PC-9 (cell line): ENCODE measurements at places on chromosomes 4 and X.

- no peaks in the 10 kb centered on the region for H3K36me3 ChIP-seq
- peak overlapping the region; percentile 79 for H3K4me3 ChIP-seq
- H3K4me1 ChIP-seq: peaks cover 22% of the 10 kb centered on the region
- peak overlapping the region; percentile 77 for H3K27ac ChIP-seq
These were observed 2.0 kb upstream of the STAG2 start for GRCh38 chrX:123959281-123960063.

DNA sequence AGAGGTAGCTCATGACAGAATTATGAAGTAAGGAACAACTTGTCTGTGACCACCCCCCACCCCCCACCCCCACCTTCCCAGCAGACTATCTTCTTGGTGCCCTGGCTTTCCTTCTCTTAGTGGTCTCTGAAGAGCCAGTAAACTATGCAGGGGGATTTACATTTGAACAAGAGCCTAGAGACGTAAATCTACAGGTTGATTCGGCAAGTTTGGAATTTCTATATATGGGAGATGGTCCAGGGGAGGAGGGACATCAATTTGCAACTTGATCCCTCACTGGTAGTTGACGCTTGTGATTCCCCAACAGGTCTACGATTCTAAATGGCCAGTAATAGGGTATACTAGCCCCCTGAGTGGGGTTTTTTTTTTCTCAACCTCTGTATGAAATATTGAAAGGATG lies 36.7 kb downstream of the IL13RA1 start:
- H3K36me3 ChIP-seq: peaks cover 11% of the 10 kb centered on the region; the same call in 1 of the 2 replicates
- H3K27ac ChIP-seq: no peak overlapping the region
- no peak for DNase-seq

- no peaks in the 10 kb centered on the region for H3K36me3 ChIP-seq
- no peak overlapping the region for H3K4me3 ChIP-seq
- no peak for DNase-seq
- H3K27ac ChIP-seq: no peak overlapping the region
These were observed 120.6 kb downstream of the ZNF827 start for GRCh38 chr4:145818011-145818410.

GRCh38 chr4:157293673-157294072 lies 73.1 kb downstream of the GRIA2 start:
- H3K4me1 ChIP-seq: no peaks in the 10 kb centered on the region
- H3K4me3 ChIP-seq: no peak overlapping the region
- no peaks in the 10 kb centered on the region for H3K27me3 ChIP-seq

DNA sequence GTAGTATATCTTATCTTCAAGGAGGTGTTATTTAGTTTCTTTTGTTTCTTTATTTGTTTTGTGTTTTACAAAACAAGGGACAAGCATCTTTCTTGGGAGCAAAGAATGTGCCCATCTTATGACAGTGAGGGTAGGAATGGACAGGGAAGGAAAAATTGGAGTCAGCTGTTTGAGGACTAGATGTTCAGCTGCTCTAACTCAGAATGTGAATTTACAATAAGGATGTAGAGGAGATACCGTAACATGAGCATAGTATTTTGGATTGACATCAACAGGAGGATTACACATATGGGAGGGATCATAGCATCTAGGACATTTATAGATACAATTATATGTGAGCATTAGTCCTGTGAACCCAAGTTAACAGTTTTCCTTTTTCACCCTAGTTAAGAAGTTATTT lies 89.0 kb upstream of the GK2 start:
- no peak for DNase-seq
- H3K4me3 ChIP-seq: no peak overlapping the region
- no peaks in the 10 kb centered on the region for H3K36me3 ChIP-seq
- H3K4me1 ChIP-seq: no peaks in the 10 kb centered on the region
- no peaks in the 10 kb centered on the region for H3K27me3 ChIP-seq

DNA sequence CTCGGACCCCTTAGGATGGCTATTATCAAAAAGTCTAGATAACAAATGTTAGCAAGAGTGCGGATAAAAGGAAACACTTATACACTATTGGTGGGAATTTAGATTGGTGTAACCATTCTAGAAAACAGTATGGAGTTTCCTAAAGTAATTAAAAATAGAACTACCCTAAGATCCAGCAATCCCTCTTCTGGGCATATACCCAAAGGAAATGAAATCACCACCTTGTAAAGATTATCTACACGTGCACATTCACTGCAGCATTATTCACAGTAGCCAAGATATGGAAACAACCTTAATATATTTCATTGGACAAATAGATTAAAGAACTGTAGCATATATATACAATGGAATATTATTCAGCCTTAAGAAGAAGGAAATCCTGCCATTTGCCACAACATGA lies 462.4 kb downstream of the IQCM start:
- no peak overlapping the region for H3K4me3 ChIP-seq
- H3K36me3 ChIP-seq: no peaks in the 10 kb centered on the region
- H3K4me1 ChIP-seq: no peaks in the 10 kb centered on the region
- DNase-seq: no peak

- no peak overlapping the region for H3K4me3 ChIP-seq
- no peaks in the 10 kb centered on the region for H3K4me1 ChIP-seq
- no peaks in the 10 kb centered on the region for H3K36me3 ChIP-seq
- H3K27me3 ChIP-seq: no peaks in the 10 kb centered on the region
These were observed 115.4 kb upstream of the PUDP start for GRCh38 chrX:7263330-7263729.

- no peaks in the 10 kb centered on the region for H3K36me3 ChIP-seq
- no peak overlapping the region for H3K27ac ChIP-seq
- H3K27me3 ChIP-seq: no peaks in the 10 kb centered on the region
- no peak overlapping the region for H3K4me3 ChIP-seq
- DNase-seq: no peak
- H3K4me1 ChIP-seq: no peaks in the 10 kb centered on the region
These were observed 67.0 kb upstream of the TSPAN7 start for GRCh38 chrX:38494239-38494823.

DNA sequence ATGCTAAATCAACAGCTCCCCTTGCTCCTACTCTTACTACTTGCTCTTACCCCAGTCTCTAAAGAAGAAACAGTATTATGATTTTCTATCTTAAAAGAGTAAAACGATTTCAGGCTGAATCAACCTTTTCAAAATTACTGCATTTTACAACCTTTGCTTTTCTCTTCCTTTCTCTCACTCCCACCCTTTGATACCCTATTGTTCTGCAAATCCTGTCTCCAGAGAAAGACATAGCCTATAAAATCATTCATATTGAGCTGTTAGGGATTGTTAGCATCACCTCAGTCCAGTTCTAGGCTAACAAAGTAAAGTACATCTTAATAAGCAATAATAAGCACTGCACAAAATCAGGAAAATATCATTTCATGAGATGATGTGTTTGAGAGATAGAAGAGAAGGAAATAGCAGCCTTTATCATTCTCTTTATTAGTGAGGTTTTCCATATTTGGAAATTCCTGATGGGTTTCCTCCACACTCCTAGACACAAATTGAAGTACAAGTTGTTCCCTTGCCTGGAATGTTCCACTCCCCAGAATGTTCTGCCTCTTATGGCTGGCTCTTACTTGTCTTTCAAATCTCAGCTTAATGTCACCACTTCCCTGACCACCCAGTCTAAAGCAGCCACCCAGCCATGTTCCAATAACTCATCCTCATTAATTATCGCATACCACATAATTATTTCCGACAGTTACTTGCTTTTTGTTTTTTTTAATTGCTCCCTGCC lies 219.7 kb downstream of the PALLD start:
- H3K27me3 ChIP-seq: no peaks in the 10 kb centered on the region
- no peak for DNase-seq
- H3K4me1 ChIP-seq: no peaks in the 10 kb centered on the region
- no peak overlapping the region for H3K4me3 ChIP-seq
- no peaks in the 10 kb centered on the region for H3K36me3 ChIP-seq

- H3K36me3 ChIP-seq: no peaks in the 10 kb centered on the region
- no peaks in the 10 kb centered on the region for H3K4me1 ChIP-seq
- H3K4me3 ChIP-seq: no peak overlapping the region
- DNase-seq: no peak
These were observed 55.2 kb downstream of the MTM1 start for GRCh38 chrX:150623583-150623982.

GRCh38 chr4:182318256-182318655 lies 75.1 kb downstream of the TENM3 start:
- H3K27me3 ChIP-seq: no peaks in the 10 kb centered on the region; the same call in 1 of the 2 replicates
- DNase-seq: no peak
- H3K4me1 ChIP-seq: no peaks in the 10 kb centered on the region
- no peak overlapping the region for H3K27ac ChIP-seq
- no peaks in the 10 kb centered on the region for H3K36me3 ChIP-seq

GRCh38 chrX:23802431-23802830 lies 19.5 kb downstream of the SAT1 start:
- H3K4me1 ChIP-seq: peaks cover 71% of the 10 kb centered on the region
- no peaks in the 10 kb centered on the region for H3K36me3 ChIP-seq
- no peak for DNase-seq
- peak overlapping the region; percentile 100 for H3K27ac ChIP-seq

- no peak overlapping the region for H3K27ac ChIP-seq
- H3K36me3 ChIP-seq: no peaks in the 10 kb centered on the region
- no peaks in the 10 kb centered on the region for H3K27me3 ChIP-seq
- DNase-seq: no peak
- no peaks in the 10 kb centered on the region for H3K4me1 ChIP-seq
These were observed 58.9 kb downstream of the HOPX start for GRCh38 chr4:56622176-56622575.

GRCh38 chr4:168766604-168767316 lies 243.3 kb downstream of the CBR4 start:
- no peak overlapping the region for H3K27ac ChIP-seq
- peak; percentile 39 for DNase-seq
- H3K27me3 ChIP-seq: no peaks in the 10 kb centered on the region
- H3K36me3 ChIP-seq: no peaks in the 10 kb centered on the region
- no peak overlapping the region for H3K4me3 ChIP-seq
- H3K4me1 ChIP-seq: no peaks in the 10 kb centered on the region

- no peaks in the 10 kb centered on the region for H3K36me3 ChIP-seq
- H3K4me3 ChIP-seq: no peak overlapping the region
- no peaks in the 10 kb centered on the region for H3K4me1 ChIP-seq
- H3K27ac ChIP-seq: no peak overlapping the region
- no peak for DNase-seq
These were observed 229.8 kb upstream of the STS start for GRCh38 chrX:6917666-6918065.

DNA sequence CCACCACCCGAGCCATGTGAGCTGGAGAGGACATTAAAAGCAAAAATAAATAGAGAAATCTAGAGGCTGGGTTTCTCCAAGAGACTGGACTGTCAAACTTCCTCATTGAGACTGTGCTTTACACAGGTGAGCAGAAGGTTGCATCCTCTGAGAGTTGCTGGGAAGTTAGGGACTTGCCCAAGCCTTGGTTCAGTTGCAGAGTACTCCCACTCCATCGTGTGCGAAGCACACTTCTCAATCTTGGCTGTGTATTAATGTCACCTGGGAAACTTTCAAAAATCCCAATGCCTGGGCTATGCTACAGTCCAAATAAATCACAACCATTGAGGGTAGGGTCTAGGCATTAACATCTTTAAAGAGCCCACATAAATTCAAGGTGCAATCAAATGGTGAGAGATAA lies 89.2 kb downstream of the ZNF330 start:
- no peaks in the 10 kb centered on the region for H3K27me3 ChIP-seq
- H3K4me1 ChIP-seq: no peaks in the 10 kb centered on the region
- DNase-seq: no peak
- no peak overlapping the region for H3K4me3 ChIP-seq

DNA sequence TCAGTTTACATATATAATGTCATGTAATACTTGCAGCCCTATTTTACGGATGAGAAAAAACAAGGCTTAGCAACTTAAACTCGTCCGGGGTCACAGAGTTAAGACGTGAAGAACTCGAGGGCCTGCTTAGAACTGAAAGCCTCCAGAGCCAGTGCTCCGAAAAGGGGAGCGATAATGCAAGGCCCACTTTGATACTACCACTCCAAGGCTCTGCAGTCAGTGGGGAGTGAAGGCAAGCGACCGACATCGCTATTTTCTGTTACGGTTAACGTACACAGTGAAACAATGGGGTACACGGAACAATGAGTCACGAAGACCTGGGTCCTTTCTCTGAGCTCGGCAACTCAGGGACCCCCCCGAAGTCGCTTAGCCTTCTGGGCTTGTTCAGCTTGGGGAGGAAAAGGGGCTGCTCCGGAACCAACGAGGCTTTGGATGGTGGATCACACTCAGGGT lies 965 bp downstream of the PPA2 start:
- H3K36me3 ChIP-seq: peaks cover 10% of the 10 kb centered on the region; the same call in 1 of the 2 replicates
- DNase-seq: no peak
- no peaks in the 10 kb centered on the region for H3K27me3 ChIP-seq
- H3K4me1 ChIP-seq: peaks cover 16% of the 10 kb centered on the region

DNA sequence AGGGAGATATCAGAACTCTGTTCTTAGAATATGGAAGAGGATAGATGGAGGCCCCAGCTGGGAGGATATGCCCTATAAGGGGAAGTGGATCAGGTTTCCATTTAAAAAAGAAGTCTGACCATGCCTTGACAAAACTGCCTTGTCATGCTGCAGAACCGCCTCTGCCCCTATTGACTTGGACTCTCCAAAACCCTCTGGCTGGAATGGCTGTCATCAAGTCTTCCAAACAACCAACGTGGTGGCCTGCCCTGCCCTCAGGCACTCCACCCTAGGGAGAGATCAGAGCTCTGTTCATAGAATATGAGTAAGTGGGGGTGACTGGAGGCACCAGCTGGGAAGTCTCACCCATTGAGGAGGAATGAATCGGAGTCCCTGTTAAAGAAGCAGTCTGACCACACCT lies 114.9 kb downstream of the VSIG4 start:
- H3K4me1 ChIP-seq: no peaks in the 10 kb centered on the region
- no peak overlapping the region for H3K27ac ChIP-seq
- H3K27me3 ChIP-seq: no peaks in the 10 kb centered on the region
- H3K36me3 ChIP-seq: no peaks in the 10 kb centered on the region
- peak; percentile 28 for DNase-seq

- no peaks in the 10 kb centered on the region for H3K27me3 ChIP-seq
- H3K4me3 ChIP-seq: peak overlapping the region; percentile 86
- peaks cover 21% of the 10 kb centered on the region for H3K36me3 ChIP-seq
- DNase-seq: no peak
- H3K4me1 ChIP-seq: peaks cover 18% of the 10 kb centered on the region
These were observed 716 bp downstream of the THAP9 start for GRCh38 chr4:82901183-82901718.

DNA sequence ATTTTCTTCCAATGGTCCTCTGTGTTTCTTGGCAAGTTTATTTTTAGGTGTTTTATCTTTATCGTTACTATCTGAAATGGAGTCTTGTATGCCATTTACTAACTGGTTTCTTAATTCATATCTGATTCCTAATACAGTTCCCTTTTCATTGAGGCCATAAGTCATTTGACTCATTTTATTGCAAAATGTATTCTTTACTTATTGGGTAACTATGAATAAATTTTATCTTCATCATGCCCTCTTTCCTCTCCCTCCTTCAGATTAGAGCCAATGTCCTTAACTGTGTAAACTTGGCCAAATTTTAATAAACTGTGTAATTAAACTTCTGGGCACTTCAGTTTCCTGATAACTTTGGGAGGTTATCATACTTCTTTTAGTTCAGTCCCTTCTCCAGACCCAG lies 19.3 kb upstream of the MSMO1 start:
- DNase-seq: peak; percentile 35
- no peaks in the 10 kb centered on the region for H3K36me3 ChIP-seq

- no peaks in the 10 kb centered on the region for H3K36me3 ChIP-seq
- DNase-seq: no peak
- H3K4me3 ChIP-seq: no peak overlapping the region
- no peak overlapping the region for H3K27ac ChIP-seq
- peaks cover 5% of the 10 kb centered on the region for H3K4me1 ChIP-seq
These were observed 3.4 kb upstream of the SEPTIN6 start for GRCh38 chrX:119696251-119696890.

- no peak overlapping the region for H3K4me3 ChIP-seq
- no peaks in the 10 kb centered on the region for H3K4me1 ChIP-seq
- no peaks in the 10 kb centered on the region for H3K27me3 ChIP-seq
- H3K27ac ChIP-seq: no peak overlapping the region
These were observed 216.3 kb upstream of the LEF1 start for GRCh38 chr4:108385076-108385475.
